ENCODE measurements at places on chromosomes 6 and 20.

GRCh38 chr6:100998111-100998510, 117.0 kb upstream of the ASCC3 start:
- DNase-seq, result no peak

GRCh38 chr6:39140556-39141167, 25.7 kb upstream of the SAYSD1 start:
- no peak for DNase-seq

GRCh38 chr6:139256087-139256486, 35.7 kb downstream of the TXLNB start:
- no peak for DNase-seq

- DNase-seq, result no peak
Measured at GRCh38 chr20:3046677-3047462, 1.0 kb downstream of the MRPS26 start.

DNA sequence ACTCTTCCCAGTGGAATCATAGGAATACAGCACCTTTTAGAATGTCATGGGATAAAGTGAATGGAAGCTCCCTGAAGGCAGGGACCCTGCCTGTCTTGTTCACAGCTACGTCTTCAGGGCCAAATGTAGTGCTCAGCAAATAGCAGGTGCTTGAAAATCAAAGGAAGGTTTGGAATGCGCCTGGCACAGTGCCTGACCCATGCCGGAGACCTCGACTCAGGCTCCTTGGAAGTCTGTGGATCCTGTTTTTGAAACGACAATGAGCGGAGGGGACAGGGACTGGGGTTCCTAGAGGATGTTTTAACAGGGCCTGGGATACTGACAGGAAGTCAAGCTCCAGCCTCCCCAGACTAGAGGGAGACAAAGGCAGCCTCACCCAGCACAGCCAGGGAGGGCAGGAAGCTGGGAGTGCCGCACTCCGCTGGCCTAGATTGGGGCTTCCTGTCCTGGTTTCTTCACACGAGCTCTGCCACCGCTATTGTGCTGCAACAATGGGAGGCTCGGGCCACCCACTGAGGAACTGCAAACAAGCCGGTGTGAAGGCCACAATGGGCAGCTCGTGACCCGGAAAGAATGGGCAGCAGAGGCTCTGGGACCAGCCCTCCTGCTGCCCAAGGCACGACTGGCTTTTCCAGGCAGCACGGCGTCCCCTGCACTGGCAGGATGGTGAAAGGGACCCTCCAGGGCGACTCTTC, 76.7 kb downstream of the PREX1 start:
- peak; percentile 58 for DNase-seq

DNA sequence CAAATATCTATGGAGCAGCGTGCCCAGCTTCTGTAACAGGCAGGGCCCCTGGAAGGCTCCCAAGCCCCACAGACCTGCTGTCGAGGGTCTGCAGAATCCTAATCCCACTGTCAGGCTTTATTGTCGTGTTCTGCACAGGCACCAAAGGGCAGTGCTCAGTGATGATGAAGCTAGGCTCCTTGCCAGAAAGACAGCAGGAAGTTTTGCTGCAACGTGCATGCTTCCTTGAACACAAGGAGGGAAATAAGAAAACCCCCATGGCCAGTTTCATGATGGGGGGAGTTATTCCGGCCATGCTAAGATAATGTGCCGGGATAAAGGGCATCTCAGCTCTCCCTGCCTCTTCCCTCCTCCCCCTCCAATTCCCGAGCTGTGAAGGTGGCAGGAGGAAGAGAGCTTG, 109.4 kb upstream of the KCNG1 start:
- no peak for DNase-seq

GRCh38 chr6:15516923-15517560, 145.8 kb downstream of the DTNBP1 start:
- DNase-seq, result no peak

DNA sequence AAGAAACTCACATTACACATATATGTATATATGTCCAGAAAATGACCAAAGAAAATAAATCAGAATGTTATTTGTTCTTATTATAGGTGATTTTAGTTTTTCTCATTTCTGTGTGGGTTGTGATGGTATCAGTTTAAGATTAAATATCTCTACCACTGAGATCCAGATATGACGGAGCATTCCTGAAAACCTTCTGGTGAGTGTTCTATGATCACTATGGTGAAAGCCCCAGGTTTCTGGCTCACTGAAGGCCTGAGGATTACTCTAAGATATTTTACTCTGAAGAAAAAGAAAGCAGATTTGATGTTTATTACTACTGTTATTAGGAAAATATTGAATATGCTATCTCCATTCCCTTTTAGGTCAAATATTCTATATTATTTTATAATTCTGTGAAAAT, 62.8 kb upstream of the L3MBTL3 start:
- no peak for DNase-seq

DNA sequence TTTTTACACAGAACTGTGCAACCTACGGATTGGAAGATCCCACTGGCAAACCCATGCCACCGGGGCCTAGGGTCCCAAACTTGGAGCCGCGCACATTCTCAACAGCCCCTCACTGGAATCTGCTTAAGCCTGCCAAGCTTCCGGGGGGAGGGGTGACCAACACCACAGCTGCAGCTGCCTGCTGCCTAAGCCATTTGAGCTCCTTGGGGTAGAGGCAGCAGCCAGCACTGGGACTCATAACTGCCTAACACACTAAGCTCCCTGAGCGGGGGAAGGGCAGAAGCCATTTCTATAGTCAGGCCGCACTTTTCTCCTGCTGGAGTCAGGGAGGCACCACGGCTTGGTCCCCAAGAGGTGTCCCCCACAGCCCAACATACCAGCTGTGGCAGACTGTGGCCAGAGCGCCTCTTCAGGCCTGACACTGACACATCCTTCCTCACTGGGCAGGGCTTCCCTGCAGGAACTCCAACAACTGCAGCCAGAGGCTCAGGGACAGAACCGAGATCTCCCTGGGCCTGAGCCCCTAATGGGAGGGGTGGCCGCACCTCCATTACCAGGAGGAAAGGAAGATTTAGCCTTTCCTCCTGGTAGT, 270.3 kb upstream of the ECI2 start:
- no peak for DNase-seq

DNA sequence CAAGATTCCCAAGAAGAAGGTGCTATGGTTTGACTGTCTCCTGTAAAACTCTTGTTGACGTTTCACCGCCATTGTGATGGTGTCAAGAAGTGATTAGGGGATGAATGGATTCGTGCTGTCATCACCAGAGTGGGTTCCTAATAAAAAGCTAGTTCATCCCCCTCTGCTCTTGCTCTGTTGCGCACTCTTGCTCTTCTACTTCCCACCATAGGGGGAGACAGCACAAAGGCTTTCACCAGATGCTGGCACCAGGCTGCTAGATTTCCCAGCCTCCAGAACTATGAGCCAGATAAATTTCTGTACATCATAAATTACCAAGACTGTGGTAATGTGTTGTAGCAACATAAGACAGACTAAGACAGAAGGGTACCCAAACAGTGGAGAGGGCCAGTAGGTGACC, 21.6 kb upstream of the CCDC28A start:
- no peak for DNase-seq

DNA sequence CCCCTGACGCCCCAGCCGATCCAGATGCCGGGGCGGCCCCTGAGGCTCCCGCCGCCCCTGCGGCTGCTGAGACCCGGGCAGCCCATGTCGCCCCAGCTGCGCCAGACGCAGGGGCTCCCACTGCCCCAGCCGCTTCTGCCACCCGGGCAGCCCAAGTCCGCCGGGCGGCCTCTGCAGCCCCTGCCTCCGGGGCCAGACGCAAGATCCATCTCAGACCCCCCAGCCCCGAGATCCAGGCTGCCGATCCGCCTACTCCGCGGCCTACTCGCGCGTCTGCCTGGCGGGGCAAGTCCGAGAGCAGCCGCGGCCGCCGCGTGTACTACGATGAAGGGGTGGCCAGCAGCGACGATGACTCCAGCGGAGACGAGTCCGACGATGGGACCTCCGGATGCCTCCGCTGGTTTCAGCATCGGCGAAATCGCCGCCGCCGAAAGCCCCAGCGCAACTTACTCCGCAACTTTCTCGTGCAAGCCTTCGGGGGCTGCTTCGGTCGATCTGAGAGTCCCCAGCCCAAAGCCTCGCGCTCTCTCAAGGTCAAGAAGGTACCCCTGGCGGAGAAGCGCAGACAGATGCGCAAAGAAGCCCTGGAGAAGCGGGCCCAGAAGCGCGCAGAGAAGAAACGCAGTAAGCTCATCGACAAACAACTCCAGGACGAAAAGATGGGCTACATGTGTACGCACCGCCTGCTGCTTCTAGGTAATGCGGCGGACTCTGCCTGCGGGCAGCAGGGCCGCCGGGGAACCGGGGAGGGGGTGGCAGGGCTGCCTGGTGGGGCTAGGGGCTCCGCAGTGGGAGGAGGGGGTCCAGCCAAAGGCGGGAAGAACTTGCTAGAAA, 2.3 kb downstream of the GNAS start:
- DNase-seq, result no peak

DNA sequence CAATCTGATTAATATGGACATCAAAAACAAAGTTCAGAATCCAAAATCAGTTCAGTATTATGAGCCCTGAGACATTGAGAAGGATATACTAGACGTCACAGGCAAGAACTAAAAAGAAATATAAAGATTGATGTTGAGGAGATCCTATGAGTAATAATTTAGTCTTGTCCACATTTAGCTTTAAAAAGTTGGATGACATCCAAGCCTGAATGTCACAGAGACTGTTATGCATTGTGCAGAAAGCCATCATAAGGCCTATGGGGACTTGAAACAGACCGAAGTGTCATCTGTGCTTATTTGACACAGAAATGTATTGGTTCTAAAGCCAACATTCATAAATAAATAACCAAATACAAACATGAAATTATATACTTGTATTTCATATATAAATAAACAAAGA, 581.8 kb upstream of the MMS22L start:
- no peak for DNase-seq

- DNase-seq, result no peak
Measured at GRCh38 chr6:16883414-16883813, 122.2 kb upstream of the ATXN1 start.

DNA sequence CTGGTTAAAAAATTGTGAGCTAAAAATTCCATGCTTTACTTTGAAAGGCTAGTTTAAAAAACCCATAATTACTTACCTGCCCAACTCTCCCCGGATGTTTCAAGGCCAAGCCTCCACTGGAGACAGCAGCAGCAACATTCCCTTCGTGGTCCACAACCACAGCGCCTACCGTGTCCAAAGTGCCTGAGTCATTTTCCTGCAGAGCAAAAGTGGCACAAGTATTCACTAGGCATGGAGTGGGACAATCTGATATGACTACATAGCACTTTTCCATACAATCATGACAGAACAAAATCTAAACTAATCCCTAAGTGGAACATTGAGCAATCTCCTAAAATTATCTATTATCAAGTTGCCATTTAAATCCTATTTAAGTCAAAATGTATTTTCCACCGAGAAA, 104.8 kb downstream of the TASP1 start:
- DNase-seq, result no peak

DNA sequence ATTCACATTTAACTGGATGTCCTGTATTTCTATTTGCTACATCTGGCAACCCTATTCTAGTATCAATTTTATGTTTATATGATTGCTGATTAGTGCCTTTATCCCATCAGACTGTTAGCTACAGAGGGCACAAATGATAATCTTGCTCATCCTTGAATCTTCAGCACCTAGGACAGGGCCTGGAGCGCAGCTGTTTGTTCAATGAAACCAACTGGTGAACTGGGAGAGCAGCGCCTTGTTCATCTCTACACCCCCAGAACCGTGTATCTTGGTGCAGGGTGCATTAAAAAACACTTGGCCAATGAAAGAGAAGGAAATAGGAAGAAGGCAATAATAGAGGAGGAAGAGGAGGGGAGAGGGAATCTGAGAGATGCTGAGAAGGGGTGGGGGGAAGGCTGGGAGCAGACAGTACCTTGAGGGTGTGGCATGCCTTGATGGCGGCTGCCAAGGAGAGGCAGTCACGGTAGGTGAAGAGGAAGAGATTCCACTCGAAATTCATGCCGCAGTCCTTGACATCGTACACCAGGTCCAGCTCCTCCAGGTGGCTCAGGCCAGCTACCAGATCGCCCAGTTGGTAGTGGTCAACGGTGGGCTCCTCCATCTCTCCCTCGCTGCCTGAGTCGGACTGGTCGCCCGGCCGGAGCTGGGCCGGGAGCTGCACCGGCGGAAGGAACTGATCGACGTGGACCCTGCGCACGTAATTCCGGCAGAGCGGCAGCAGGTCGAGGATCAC, 15.5 kb downstream of the TMEM151B start:
- no peak for DNase-seq

- no peak for DNase-seq
Measured at GRCh38 chr6:132228894-132229293, 172.4 kb downstream of the MOXD1 start.

DNA sequence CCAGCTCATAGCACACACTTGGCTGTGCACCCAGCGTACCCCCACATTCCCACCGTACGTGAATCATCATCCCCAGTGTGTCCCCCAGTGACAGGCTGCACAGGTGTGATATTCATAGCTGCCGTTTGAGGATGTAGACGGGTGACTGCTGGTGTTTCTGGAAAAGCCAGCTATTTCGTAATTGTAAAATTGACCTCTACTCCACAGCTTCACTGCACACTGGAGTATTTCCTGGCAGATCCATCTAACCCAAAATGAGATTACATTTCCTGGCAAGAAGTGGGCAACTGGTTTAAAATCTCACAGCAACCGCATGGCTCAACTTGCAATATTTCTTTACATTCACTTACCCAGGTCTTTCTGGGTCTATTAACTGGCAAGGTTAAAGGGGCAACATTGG, 30.3 kb downstream of the CD83 start:
- DNase-seq, result no peak

- no peak for DNase-seq
Measured at GRCh38 chr6:99393366-99393697, 663 bp downstream of the COQ3 start.

DNA sequence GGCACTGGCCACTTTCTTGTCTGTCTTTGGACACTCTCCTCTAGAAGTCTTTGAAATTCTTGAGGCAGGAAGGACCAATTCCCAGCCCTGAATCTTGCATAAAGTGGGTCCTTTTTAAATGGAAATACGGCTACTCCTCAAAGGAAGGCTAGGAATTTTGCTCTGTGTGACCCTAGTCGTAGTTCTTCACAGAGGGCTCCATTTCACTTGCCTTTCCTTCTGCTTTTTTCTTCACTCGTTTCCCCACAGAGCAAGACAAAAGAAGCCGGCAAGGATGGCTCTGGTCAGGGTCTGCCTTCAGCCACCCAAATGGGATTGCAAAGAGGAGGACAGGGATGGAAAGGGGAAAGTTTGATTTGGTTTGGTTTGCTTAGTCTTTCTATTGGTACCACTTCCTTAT, 25.8 kb downstream of the HLA-E start:
- DNase-seq, result no peak

DNA sequence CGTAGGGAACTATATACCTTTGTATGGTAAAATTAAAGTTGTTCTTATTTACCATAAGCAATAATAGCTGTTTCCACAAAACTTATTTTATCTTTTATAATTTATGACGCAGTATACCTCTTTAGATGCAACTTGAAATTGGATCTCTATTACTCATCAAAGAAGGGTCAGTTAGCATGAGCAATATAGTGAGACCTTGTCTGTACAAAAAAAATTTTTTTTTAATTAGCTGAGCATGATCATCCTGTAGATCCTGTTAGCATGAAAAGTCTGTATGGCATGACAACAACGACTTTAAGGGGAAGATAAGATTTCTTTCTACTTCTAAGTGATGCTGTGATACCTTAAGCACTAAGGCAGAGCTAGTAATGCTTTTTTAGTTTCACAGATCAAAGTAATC, 5.9 kb downstream of the ALDH5A1 start:
- DNase-seq, result no peak

- DNase-seq, result no peak
Measured at GRCh38 chr6:125346201-125346925, 44.6 kb upstream of the HDDC2 start.
